ENCODE measurements at places on chromosomes 4 and X.

DNA sequence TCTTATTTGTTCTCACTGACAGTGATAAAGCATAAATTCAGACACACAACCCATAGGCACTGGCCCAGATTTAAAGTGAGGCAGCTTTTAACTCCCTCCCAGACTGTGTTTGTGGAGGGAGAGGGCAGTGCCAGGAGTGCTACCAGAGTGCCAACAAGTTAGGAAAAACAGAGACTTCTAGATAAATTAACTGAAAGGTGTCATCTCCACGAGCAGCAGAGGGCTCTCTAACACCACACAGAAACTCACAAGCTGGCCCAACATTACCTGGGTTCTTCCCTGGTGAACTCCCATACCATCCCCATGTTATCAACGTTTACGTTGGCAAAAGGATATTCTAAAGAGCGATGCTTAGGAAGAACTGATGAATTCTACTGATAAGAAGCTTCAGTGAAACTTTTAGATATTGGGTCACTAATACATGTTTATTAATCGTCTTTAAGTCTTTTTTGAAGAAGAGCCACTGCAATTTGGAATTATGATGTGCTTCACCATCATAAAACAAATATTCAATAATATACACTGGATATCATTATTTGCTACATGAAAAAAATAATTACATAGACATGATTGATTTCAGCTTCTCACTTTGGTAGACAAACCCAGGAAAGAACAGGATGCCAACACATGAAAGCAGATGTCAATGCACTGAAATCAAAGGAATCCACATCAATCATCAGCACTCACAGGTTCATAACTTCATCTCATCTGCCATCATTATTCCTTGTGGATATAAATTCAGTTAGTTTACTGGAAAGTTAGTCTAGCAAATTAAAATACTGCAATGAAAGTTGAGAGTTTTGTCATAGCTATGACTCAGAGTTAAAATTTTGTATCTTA is 121.2 kb upstream of the NAP1L5 start:
- H3K4me3 ChIP-seq = no peak overlapping the region
- H3K27me3 ChIP-seq = peaks cover 6% of the 10 kb centered on the region
- DNase-seq = peak; percentile 39
- peaks cover 36% of the 10 kb centered on the region for H3K4me1 ChIP-seq
- H3K36me3 ChIP-seq = no peaks in the 10 kb centered on the region

GRCh38 chr4:48687313-48688051 is 92.6 kb downstream of the FRYL start:
- H3K27me3 ChIP-seq = no peaks in the 10 kb centered on the region
- no peak overlapping the region for H3K27ac ChIP-seq
- H3K4me3 ChIP-seq = no peak overlapping the region
- no peaks in the 10 kb centered on the region for H3K36me3 ChIP-seq

GRCh38 chr4:189048119-189048518 is 892.6 kb upstream of the FRG1 start:
- H3K4me1 ChIP-seq = no peaks in the 10 kb centered on the region
- H3K36me3 ChIP-seq = no peaks in the 10 kb centered on the region

GRCh38 chr4:177051473-177052060 is 258.1 kb upstream of the NEIL3 start:
- H3K27ac ChIP-seq = no peak overlapping the region
- DNase-seq = no peak
- no peaks in the 10 kb centered on the region for H3K4me1 ChIP-seq
- peaks cover 3% of the 10 kb centered on the region for H3K27me3 ChIP-seq
- H3K4me3 ChIP-seq = no peak overlapping the region

DNA sequence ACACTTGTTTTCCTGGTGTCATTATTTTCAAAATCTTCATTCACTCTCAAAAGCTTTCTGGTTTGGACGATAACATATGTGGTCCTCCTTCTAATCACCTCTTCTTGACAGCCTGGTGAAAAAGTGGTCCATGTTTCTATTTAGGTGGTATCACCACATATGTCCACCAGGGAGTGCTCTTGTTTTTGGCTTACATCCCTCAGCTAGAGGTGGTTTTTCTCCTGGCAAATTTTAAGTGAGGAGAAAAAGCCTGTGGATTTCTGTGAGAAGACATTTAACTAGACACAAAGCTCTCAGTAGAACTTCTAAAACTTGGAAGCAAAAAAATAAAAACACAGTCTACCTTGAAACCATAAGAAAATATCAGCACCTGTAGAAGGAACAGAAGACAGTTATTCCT is 58.0 kb upstream of the FRMPD4 start:
- no peak for DNase-seq
- H3K4me1 ChIP-seq = no peaks in the 10 kb centered on the region
- H3K27me3 ChIP-seq = no peaks in the 10 kb centered on the region

DNA sequence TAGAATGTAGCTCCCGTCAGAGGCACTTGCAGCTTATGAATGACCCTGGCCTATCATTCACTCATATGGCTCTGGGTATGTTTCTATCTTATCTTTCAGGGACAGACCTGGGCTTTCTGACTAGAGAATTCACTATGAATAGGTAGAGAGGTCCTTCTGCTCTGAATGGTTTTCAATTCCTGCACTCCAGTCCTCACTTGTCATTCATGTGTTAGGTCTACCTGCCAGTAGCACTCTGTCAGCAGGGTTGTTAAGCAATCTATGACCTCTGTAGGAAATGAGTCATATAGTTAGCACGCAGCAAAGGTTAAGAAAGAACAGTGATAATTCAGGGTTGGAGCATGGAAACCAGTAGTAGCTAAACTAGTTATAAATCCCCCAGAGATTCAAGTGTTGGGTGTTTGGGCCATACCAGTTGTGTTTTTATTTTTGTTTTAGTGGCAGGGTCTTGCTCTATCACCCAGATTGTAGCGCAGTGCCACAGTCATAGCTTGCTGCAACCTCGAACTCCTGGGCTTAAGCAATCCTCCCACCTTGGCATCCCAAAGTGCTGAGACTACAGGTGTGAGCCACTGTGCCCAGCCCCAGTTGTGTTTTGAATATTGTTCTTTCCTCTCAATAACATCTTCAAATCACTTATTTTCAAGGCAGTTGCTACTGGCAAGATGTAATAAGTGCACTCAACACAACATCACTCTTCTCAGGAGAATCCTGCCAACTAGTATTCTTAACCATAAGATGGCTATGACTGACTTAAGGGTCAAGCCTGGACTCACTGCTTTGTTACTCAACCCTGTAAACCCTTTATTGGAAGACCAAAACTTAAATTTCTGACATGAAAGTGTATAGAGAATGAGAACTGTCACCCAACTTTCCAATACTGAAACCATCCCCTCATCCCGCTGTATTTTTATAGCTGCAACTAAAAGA is 25.1 kb downstream of the ARL13A start:
- no peaks in the 10 kb centered on the region for H3K36me3 ChIP-seq
- DNase-seq = no peak
- no peaks in the 10 kb centered on the region for H3K27me3 ChIP-seq
- no peak overlapping the region for H3K27ac ChIP-seq
- H3K4me3 ChIP-seq = no peak overlapping the region

DNA sequence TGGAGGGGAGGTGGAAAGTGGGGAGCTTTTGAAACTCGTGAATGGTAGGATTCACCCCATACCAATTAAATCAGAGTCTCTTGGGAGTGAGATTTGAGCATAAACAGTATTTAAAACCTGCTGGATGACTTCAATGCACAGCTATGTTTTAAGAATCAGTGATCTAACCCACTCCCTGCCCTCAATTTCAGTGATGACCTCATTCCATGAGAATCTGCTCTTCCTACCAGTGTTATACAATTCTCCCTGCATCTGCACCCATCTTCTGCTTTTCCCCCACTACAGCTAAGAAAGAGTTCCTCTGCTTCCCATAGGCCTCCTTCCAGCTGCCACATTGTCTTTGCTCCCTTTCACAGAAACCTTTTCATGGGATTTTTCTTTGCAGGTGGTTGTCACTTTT is 18.3 kb upstream of the H2AZ1 start:
- H3K4me1 ChIP-seq = peaks cover 8% of the 10 kb centered on the region
- no peak overlapping the region for H3K4me3 ChIP-seq
- peaks cover 10% of the 10 kb centered on the region for H3K27me3 ChIP-seq
- no peak overlapping the region for H3K27ac ChIP-seq

GRCh38 chr4:155629183-155629825 is 37.3 kb upstream of the GUCY1A1 start:
- DNase-seq = no peak
- no peak overlapping the region for H3K27ac ChIP-seq
- no peaks in the 10 kb centered on the region for H3K27me3 ChIP-seq
- H3K4me3 ChIP-seq = no peak overlapping the region
- no peaks in the 10 kb centered on the region for H3K36me3 ChIP-seq

- DNase-seq = no peak
- peaks cover 97% of the 10 kb centered on the region for H3K4me1 ChIP-seq
- H3K4me3 ChIP-seq = peak overlapping the region; percentile 70
- H3K27ac ChIP-seq = peak overlapping the region; percentile 91
- peaks cover 19% of the 10 kb centered on the region for H3K36me3 ChIP-seq
- H3K27me3 ChIP-seq = no peaks in the 10 kb centered on the region
Observed at GRCh38 chr4:40228497-40229365, 31.9 kb downstream of the RHOH start.

GRCh38 chrX:38305971-38306370 is 21.3 kb downstream of the RPGR start:
- peaks cover 4% of the 10 kb centered on the region for H3K36me3 ChIP-seq
- H3K4me1 ChIP-seq = no peaks in the 10 kb centered on the region
- no peak overlapping the region for H3K27ac ChIP-seq
- no peak for DNase-seq

- no peak overlapping the region for H3K4me3 ChIP-seq
- H3K27ac ChIP-seq = no peak overlapping the region
- H3K27me3 ChIP-seq = no peaks in the 10 kb centered on the region
- no peaks in the 10 kb centered on the region for H3K4me1 ChIP-seq
- no peaks in the 10 kb centered on the region for H3K36me3 ChIP-seq
- DNase-seq = no peak
Observed at GRCh38 chrX:129877401-129877800, 28.6 kb upstream of the UTP14A start.

DNA sequence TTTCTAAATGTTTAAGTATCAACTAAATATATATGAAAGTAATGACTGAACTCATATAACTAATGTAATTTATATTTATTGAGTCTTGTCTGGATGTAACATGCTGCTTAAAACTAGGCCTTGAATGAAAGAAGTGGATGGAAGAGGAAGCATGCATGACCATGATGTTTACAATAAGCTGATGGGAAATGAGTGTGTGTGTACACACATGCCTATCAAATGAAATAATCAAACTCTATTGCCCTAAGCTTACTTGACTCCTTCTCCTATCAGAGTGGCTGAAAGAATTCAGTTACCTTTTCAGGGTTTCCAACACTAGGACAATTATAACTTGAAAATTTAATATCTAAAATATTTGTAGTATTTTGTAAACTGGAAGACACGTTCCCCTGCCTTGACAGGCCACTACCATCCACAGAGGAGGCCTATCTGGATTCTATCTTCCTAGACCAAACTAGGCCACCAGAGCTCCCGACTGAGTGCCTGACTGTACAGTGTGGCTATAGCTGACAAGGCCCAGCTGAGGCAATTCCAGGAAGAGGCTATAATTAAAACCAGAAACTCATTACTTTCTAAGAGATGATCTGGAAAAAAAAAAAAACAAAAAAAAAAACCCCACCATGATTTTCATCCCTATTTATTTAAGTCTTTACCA is 7.6 kb downstream of the ARSJ start:
- H3K36me3 ChIP-seq = peaks cover 5% of the 10 kb centered on the region
- H3K4me1 ChIP-seq = peaks cover under 1% of the 10 kb centered on the region
- no peak overlapping the region for H3K27ac ChIP-seq
- no peak for DNase-seq
- H3K27me3 ChIP-seq = peaks cover 4% of the 10 kb centered on the region

- H3K27ac ChIP-seq = no peak overlapping the region
- no peak for DNase-seq
- no peak overlapping the region for H3K4me3 ChIP-seq
- H3K27me3 ChIP-seq = peaks cover 4% of the 10 kb centered on the region
- peaks cover 2% of the 10 kb centered on the region for H3K4me1 ChIP-seq
- H3K36me3 ChIP-seq = no peaks in the 10 kb centered on the region
Observed at GRCh38 chr4:140256335-140256734, 102.4 kb upstream of the MAML3 start.

- H3K4me1 ChIP-seq = peaks cover 31% of the 10 kb centered on the region
- no peaks in the 10 kb centered on the region for H3K27me3 ChIP-seq
- peak overlapping the region; percentile 45 for H3K27ac ChIP-seq
- peak; percentile 46 for DNase-seq
- H3K4me3 ChIP-seq = peak overlapping the region; percentile 27
Observed at GRCh38 chr4:74431113-74431826, 13.7 kb upstream of the AREG start.

- H3K4me1 ChIP-seq = peaks cover 2% of the 10 kb centered on the region
- no peak overlapping the region for H3K27ac ChIP-seq
- no peaks in the 10 kb centered on the region for H3K36me3 ChIP-seq
- peaks cover 8% of the 10 kb centered on the region for H3K27me3 ChIP-seq
- no peak overlapping the region for H3K4me3 ChIP-seq
Observed at GRCh38 chr4:92305878-92306520, 2.2 kb downstream of the GRID2 start.

- no peak overlapping the region for H3K4me3 ChIP-seq
- H3K36me3 ChIP-seq = no peaks in the 10 kb centered on the region
- DNase-seq = no peak
- H3K27me3 ChIP-seq = no peaks in the 10 kb centered on the region
- no peak overlapping the region for H3K27ac ChIP-seq
Observed at GRCh38 chrX:39752815-39753214, 344.9 kb downstream of the BCOR start.

- H3K4me1 ChIP-seq = no peaks in the 10 kb centered on the region
- DNase-seq = no peak
- no peak overlapping the region for H3K27ac ChIP-seq
- no peaks in the 10 kb centered on the region for H3K27me3 ChIP-seq
Observed at GRCh38 chr4:57220172-57220571, 110.0 kb upstream of the IGFBP7 start.

- H3K4me1 ChIP-seq = peaks cover 49% of the 10 kb centered on the region
- peak overlapping the region; percentile 29 for H3K27ac ChIP-seq
Observed at GRCh38 chr4:152514356-152514755, 21.5 kb downstream of the FBXW7 start.

DNA sequence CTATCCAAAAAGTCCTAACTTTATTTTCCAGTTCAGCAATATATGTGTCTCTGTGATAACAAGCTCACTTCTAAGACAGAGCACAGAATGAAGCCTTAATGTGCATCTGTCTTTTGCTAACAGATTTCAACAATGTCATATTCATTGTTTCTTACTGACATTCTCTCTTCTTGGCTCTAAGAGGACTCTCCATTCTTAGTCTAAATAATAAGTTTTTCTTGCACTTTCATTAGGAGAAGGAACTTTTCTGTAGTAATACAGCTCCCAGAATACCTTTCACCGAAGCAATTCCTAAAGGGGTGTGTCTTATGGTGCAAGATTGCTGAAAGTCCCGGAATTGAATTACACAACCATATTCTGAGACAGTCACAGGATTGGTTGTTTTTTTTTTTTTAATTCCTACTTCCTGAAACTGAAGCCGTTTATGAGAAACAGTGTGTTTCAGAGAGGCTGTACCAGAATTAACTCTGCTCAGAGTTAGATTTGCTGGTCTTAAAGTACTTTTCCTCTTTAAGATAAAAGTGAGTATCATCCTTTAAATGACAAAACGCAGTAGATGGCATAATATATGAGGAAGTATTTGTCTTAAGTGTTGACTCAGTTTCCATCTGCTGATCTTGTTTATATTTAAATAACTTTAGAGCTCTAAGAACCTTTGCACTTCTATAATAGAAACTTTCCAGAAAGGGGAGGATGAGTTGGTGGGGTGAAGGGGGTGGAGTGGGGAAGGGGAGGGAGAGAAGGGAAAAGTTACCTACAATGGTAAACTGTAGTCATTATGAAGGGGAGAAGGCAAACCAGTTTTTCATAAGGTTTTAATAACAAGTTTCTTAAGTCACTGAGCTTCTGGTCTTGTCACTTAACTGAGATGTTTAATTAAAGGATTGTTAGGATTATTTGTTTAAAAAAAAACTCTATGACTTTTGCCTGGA is at the start of gene ALPK1:
Gene ALPK1 (plus strand): TSS at position 421 of the 932 bp plus-strand sequence.
- H3K36me3 ChIP-seq = no peaks in the 10 kb centered on the region
- DNase-seq = no peak
